Activated gamma-delta T cell (primary cell): ENCODE measurements at places on chromosomes 2 and 18.

DNA sequence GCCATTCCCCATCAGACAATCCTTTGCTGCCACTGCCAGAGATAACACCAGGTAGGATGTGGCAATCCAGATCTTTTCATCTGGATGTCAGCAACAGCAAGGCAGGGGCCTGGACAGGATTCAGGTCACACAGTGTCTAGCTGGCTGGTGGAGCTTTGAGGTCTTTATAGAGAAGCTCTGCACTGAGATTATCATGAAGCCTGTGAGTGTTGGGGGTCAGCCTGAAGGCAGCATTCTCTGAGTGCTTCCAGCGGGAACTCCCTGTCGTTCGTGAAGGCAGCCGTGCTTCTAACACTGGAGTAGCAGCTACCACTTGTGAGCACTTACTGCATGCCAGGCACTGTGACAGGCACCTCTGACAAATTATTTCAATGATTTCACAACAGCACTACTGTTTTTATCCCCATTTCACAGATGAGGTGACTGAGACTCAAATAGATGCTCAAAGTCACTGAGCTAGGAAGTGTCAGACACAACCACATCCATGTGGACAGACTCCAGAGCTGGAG is 85.7 kb downstream of the SEMA4F start:
- DNase-seq = no peak

- no peak for DNase-seq
These were observed 486.5 kb downstream of the NUP35 start for GRCh38 chr2:183610724-183611123.

DNA sequence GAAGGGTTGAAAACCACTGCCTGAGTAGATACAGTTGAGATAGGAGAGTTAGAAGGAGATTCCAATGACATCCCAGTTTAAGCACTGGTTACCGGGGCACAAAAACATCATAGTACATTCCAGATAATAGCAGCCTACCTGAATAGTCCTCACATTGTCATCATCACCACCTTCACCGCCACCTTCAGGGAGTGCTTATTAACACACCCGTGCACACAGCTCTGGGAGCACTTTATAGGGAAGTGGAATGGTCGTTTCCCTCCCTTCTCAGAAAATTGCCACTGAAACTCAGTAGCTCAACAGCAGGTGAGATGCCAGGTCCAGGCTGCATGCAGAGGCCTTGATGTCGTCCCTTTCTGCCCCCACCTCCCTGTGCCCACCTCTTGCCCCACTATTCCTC is 8.2 kb downstream of the SERPINB7 start:
- no peak for DNase-seq

GRCh38 chr2:192697880-192698279 is 503.1 kb upstream of the TMEFF2 start:
- no peak for DNase-seq

DNA sequence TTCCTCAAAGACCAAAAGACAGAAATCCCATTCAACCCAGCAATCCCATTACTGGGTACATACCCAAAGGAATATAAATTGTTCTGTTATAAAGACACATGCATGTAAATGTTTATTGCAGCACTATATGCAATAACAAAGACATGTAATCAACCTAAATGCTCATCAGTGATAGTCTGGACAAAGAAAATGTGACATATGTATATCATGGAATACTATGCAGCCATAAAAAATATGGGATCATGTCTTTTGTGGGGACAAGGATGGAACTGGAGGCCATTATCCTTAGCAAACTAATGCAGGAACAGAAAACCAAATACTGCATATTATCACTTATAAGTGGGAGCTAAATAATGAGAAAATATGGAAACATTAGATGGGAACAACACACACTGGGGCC is 2.7 kb upstream of the HNMT start:
- no peak for DNase-seq

DNA sequence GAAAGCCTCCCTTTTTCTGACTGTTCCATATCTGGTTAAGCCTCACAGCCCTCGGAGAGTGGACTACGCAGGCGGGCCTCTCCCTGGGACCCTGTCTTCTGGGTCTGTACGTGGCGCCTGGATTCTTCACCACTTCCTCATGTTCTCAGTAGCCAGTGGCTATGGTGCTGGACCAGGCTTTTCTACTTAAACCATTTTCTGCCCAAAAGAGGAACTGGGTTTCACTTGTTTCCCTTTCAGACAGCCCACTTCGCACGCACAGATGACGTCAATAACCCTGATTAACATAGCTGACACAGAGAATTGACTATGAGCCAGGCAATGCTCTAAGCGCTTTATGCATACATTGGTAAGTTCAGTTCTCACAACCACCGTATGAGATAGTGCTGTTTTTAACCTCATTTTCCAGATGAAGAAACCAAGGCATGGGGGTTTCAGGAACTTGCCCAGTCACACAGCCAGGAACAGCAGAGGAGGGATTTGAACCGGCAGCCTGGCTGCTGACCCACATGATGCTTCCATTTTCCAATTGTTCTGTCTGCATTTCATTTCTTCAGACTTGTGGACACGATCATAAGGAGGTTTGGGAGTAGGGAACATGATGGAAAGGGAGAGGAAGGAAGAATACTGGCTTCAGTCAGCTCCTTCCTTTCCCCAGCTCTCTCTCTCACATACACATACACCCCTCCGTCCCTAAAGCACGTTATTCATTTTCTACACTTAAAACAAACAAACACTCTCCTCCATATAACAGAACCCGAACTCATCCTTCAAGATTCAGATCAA is 41.7 kb downstream of the MYOM1 start:
- DNase-seq = no peak

GRCh38 chr2:115369400-115369799 is 927.0 kb downstream of the DPP10 start:
- no peak for DNase-seq

DNA sequence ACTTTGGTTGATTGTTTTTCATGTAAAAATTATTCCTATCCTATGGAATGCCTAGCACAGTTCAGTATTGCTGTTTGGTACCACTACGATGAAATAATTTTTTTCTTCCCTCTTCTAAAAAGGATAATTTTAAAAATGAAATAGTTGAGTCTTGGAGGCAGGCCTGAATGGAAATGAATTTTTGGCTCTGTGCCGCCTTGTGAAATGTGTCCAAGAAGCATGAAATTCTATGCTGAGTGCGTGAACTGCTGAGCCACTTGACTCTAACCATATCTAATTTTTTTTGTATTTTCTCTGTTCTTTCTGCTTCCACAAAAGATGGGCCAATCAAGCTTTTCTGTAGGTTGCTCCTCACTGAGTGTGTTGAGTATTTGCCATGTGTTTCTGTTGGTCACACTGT is 95.0 kb downstream of the PRPF40A start:
- no peak for DNase-seq

- DNase-seq = no peak
These were observed 316.5 kb downstream of the CCDC178 start for GRCh38 chr18:33123862-33124518.

DNA sequence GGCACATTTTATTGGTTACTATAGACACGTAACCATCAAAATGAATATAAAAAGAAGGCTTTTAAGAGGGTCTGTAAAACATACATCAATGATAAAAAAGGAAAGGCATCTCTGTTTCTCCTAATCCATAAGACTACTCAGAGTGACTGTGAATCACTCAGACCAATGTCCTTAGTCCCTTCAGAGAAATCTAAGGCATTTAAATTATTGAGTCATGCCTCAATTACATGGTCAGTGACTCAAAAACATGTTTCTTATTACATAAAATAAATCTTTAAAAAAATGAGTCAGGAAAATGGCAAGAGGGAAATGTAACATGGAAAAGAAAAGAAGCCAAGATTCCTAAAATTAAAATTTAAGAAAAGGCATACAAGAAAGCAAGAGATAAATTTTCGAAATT is 146.6 kb downstream of the ERBB4 start:
- no peak for DNase-seq

GRCh38 chr2:146847846-146848245 is 997.0 kb upstream of the ACVR2A start:
- no peak for DNase-seq

GRCh38 chr2:217816396-217816869 is 186.4 kb downstream of the TNS1 start:
- DNase-seq = no peak

DNA sequence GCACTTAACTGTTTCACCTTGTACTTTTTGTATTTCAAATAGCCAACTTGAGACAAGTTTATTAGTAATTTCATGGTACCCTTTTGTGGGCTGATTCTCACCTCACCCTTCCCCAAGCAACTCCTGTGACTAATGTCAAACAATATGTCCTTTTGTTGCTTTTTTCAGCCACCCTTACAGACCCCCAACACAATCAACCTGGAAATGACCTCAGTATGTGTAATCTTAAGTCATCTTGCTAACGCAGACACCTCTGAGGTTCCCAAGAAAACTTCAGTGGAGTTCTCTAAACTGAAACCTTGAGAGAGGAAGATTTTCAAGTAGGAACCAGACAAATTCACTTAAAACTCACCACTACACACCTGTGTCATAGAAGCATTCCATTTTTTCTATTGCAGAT is 69.5 kb downstream of the KYNU start:
- no peak for DNase-seq

- DNase-seq = no peak
These were observed 68.0 kb downstream of the STEAP3 start for GRCh38 chr2:119291588-119292167.

DNA sequence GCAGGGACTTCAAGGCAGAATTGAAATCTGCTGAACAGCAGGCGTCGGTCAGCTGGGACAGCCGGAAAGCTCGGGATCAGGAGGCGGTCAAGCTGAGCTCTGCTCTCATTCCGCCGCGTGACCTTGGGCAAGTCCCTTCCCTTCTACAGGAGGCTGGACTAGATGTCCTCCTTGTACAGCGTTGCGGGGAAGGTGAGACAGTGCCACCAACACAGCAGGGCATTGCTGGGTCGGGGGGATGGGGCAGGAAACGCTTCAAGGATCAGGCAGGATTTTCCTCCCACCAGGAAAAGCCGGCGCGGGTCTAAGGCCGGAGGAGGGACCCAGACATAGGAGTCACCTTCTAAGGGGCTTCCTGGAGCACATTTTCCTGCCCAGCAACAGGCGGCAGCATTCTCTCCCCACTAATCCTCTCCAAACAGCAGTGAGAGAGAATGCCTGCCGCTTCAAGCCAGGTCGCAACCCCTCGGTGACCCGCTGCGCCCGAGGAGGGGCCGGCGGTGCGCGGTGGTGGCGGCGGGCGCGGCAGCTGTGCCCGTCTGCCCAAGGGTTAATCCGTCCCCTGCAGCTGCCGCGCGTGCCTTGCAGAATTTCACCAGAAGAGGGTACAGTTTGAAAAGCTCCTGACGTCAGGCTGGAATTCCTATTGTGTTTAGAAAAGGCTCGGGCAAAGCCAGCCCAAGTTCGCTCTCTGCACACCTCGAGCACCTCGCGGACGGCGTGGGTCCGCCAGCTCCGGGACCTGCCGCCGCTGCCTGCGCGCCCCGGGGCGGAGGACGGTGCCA is at the start of gene KCNF1:
Gene KCNF1, plus strand, starts transcription at position 644 of the 785 bp plus-strand sequence. CDS start 493 bp downstream, outside the sequence.
- DNase-seq = no peak

- DNase-seq = no peak
These were observed 37.8 kb upstream of the TNP1 start for GRCh38 chr2:216897561-216898203.

- no peak for DNase-seq
These were observed 417.4 kb downstream of the TNS1 start for GRCh38 chr2:217585362-217585761.

GRCh38 chr2:45781464-45781811 is 130.0 kb downstream of the PRKCE start:
- DNase-seq = no peak

- DNase-seq = no peak
These were observed 189.3 kb downstream of the RNF152 start for GRCh38 chr18:61703508-61703907.

- DNase-seq = no peak
These were observed 18.6 kb downstream of the ERMN start for GRCh38 chr2:157307021-157307420.

- no peak for DNase-seq
These were observed 1.9 kb downstream of the ANXA4 start for GRCh38 chr2:69743847-69744264.

DNA sequence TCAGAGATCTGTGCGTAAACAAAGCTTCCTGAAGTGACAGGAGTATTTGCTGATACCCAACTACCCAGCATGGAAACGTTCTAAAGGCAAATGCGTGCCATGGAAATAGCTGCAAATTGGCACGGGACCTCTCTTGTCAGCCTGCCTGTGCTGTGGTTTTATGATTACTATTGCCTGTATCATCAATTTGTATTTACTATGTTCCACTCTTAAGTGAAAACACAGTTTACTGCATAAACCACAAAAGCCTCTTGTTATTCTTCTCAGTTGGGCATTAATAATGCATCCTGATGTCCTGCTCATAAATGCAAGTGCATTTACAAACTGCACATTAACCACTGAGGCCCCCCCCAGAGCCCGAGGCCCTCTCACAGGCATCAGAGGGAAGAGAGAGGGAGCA is 196.6 kb upstream of the SLC35G4 start:
- no peak for DNase-seq

DNA sequence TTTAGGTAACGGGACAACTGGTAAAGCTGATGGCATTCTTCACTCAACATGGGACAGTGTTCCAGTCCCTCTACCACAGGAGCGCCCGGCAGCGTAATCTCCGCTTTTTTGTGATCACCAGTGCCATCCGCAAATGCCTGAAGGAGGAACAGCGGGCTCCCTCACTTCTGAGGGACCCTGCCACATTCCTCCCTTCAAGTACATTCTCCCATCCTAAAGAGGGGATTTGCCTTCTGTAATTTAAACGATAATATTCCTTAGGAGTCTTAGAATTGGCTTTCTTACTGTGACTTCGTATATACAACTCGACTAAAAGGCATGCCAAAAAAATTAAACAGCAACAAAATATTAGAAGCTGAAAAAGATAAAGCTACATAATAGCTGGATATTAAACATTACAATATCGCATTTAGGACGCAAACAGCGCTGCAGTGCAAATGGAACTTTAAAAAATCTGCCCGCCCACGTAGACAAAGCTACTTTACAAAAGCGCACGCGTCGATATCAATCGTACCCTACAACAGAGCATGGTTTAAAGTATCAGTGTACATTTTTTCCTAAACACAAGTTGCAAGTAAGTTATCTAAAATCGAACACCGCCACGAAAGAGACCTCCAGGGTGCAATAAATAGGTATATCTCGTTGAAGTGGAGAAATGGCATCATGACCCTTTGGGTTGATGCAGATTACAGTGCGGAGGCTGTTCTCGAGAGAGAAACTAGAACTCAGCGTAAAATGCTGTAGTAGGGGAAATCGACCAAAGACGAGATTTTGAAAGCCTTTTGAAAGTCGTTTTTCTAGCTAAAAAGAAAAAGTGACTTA is 2.3 kb upstream of the VSNL1 start:
- DNase-seq = no peak

- DNase-seq = no peak
These were observed 45.4 kb upstream of the DLX2 start for GRCh38 chr2:172147944-172148650.
